A549 (cell line): ENCODE measurements at places on chromosomes 6 and 20. TPM values are rescaled to one million over a fixed set of nuclear protein-coding genes. Genes with fewer than 3 reads are reported as not detected.

DNA sequence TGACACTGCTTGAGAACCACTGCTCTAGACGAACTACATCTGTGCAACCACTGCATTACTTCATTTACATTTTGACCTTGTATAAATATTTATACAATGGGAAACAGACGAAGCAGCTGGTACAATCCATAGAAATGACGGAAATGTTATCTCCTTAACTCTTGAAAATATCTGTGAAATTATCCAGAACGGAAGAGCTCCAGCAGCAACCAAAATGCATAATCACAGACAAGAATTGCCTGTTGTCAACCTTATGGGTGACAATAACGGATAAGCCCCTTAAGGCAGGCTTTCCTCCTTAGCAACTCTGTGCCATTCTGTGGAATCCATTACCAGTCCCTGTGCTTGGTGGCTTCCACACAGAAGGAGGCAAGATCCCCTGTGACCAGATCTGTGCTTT, 115.4 kb downstream of the DTNBP1 start:
- no peak for DNase-seq

GRCh38 chr6:2839195-2839981, 2.3 kb downstream of the SERPINB1 start:
- peak; percentile 83 for DNase-seq

DNA sequence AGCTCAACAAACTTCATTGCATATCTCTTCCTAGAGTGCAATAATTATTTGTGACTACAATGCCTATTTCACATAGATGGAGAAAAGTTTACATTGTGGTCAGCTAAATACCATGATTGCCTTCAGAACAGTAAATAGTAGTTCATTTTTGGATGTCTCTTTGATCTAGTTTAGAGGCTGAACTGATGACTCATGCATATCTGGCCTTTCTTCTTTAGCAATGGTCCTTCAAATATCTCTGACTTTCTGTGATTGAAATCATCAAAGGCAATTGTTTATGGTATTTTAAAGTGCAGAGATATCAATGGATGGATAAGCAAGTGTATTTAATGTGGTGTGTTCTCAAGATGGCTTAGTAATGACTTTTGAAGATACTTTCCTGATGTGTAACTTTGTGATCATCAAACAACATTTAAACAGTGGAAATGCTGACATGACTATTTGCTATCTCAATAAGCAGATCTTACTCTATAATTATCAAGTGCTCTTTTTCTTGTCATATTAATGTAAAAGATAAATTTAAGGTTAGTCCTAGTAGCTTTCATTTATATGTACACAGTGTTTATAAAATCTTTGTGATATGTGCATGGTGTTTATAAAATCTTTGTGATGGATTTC, 523.7 kb upstream of the SLC35B3 start:
- DNase-seq, result no peak

GRCh38 chr20:8583566-8584043, 451.5 kb downstream of the PLCB1 start:
- no peak for DNase-seq

GRCh38 chr20:12966468-12967085, 42.2 kb upstream of the SPTLC3 start:
- DNase-seq, result peak; percentile 61

DNA sequence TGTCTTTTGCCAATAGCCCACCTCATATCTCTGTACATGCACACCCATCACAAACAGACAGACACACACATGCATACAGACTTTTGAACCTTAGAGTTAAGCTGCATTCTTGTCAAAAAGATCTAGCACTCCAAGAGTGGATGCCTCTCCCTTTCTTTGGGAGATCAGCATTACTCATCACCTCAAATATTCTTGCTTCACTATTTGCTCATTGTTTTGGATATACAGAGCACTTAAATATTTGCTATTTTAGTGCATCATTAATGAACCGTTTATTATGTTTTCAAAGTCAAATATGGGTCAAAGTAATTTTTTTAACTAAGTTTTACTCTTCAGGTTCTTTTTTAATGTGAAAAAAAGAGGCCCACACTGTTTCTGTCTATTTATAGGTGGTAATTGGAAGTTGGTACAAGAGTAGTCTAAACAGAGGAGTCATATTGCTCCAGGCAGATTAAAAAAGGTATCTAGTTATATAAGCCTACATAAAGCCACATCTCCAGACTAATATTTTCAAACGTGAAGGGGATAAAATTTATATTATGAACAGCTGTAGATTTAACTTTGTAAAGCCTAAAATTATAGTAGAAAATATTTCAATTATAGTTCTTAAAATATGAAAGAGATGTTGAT, 102.6 kb downstream of the FLRT3 start:
- DNase-seq, result no peak

DNA sequence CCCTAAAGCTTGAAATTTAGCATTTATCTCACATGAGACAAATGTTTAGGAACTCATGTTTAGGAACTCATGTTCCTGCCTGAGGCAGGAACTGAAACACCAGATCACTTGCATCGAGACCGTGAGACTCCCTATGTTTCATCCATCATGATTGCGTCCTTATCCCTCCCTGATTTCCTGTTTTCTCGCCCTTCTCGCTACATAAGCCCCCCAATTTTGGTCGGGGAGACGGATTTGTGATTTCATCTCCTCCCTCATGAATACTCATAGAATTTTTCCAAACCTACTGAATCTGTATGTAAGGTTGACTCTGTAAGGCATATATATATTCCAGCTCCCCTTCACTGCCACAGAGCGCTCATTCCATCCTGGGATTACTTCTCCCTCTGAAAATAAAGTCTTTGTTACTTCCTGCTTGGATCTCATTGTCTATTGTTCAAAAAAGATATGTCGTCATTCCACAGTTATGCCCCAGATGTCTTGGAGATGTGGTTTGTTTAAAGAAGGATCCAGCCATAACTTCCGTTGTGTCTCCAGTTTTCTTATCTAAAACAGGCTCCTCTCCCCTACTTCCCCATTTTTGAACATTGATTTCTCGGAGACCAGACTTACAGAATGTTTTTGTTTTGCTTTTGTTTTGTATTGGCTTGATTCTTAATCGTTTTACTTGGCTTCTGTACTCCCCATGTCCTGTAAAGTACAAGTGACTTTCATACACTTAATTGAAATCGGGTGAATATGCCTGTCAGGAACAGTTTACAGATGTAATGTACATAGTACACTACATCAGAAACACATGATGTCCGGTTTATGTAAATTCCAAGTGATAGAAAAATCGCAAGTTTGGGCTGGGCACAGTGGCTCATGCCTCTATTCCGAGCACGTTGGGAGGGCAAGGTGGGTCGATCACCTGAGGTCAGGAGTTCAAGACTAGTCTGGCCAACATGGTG, 118.7 kb downstream of the HFE start:
- DNase-seq, result peak; percentile 84

- no peak for DNase-seq
Observed at GRCh38 chr20:20456741-20457140, 88.8 kb downstream of the INSM1 start.

DNA sequence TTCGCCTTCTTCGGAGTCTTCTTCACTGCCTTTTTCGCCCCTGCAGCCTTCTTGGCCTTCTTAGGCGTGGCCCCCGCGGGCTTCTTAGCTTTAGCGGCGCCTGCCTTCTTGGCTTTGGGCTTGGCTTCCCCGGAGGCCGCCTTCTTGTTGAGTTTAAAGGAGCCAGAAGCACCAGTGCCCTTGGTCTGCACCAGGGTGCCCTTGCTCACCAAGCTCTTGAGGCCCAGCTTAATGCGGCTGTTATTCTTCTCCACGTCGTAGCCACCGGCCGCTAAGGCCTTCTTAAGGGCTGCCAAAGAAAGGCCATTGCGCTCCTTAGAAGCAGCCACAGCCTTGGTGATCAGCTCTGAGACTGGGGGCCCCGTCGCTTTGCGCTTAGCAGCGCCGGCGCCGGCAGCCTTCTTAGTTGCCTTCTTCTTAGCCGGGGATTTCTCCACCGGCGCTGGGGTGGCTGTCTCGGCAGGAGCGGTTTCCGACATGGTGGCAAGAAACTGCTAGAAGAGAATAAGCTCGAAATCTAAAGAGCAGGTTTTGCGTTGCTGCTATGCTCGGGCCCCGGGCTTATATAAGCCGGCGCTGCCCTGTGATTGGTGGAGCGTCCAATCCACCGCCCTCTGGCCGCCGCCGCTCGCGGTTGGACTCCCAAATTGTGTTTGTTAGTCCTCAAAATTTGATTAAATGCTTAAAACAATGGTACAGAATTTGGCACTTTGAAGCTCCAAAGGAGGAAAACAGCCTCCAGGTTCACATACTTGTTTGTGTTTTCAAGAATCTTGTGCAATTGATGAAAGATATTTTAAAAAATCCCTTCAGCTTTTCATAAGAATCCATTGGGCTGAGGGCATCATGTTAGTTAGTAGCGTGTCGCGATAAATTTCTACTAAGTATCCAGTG, 44.9 kb downstream of the OR2B2 start:
- DNase-seq, result peak; percentile 61

DNA sequence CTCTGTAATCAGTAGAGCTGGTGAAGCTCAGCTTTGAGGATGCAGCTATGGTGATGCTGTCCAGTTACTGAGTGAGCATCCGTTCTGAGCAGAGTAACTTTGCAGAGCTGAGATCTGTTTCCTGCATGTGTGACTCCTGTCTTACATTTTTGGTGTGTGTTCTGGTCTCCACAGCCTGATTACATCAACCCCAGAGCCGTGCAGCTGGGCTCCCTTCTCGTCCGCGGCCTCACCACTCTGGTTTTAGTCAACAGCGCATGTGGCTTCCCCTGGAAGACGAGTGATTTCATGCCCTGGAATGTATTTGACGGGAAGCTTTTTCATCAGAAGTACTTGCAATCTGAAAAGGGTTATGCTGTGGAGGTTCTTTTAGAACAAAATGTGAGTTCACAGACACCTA, 81.6 kb downstream of the FAM120B start:
- DNase-seq, result no peak

GRCh38 chr6:7204726-7205125, 97.0 kb downstream of the RREB1 start:
- no peak for DNase-seq

DNA sequence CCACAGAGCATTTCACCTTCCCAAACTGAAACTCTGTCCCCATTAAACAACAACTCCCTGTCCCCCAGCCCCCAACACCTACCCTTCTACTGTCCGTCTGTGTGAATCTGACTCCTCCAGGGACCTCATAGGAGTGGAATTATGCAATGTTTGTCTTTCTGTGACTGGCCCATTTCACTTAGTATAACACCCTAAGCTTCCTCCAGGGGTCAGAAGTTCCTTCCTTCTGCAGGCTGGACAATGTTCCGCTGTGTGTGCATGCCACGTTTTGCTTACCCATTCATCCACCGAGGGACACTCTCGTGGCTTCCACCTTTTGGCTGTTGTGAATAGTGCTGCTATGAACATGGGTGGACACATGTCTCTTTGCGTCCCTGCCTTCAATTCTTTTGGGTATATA, 37.6 kb upstream of the MPC1 start:
- DNase-seq, result peak; percentile 25

DNA sequence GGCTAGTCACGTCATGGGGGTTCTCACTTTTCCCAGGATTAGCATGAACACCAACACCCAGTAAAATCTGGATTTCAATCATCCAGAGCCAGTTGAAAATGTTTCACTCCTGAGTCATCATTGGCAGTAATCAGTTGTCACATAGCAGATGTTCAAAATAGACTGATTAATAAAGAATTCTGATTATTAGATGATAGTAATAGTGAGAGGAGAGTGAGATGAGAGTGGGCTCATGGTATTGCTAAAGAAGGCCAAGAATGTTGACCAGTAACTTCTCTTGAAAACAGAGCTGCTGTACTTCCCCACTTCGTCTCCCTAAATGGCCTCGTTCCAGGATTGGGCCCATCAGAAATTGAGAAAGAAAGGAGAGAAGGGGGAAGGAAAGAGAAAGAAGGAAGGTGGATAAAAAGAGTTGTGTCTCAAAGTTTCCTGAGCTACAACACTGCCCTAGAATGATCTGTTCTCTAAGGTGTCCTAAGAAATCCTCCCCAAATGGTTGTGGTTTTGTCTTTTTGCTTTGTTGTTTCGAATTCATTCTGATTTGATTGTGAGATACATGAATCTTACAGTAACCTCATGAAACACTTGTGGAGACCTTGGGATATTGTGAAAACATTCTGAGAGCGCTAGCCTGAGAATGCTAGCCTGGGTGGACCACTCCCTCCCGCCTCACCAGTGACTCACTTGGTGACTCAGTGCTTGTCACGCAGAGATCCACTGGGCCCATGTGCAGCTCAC, 502.2 kb upstream of the JARID2 start:
- DNase-seq, result peak; percentile 68

- DNase-seq, result no peak
Observed at GRCh38 chr20:49919461-49919860, 4.1 kb upstream of the SPATA2 start.

DNA sequence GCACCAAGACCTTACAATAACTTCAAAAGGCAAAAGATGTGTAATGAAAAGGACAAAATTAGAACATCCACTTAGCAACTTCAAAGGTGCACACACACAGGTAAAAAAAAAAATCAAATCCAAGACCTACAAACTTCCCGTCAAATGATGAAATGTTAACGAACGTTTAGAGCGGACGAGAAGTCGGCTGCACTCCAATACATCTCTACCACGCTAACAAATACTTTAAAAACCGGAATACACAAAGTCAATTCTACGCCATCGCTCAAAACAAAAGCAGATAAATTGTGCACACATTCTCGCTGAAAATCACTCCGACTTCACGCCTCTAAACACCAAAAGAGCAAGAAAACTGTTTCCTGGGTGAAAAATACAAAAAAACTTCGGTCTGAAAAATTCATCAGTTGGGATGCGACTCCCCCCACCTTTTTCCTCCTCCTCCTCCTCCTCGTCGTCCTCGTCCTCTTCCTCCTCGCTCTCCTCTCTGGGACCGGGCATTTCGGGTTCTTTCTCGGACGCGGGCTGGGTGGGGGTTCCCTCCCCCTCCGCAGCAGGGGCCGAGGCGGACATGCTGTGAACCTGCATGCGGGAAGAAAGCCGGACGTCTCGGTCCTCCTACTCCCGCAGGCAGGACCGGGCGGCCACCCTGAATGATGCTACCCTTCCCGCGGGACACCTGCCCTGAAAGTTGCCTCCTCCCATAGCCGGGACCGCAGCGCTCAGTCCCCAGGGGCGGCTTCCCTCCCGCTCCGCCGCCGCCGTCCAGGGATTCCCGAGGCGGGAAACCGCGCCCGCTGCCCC, 712 bp downstream of the DEK start:
- DNase-seq, result no peak

GRCh38 chr6:22205266-22205665, 91.6 kb downstream of the PRL start:
- DNase-seq, result no peak

The BMP7 gene
- polyA plus RNA-seq, result 0.09 to 0.22 TPM (median 0.18 TPM) in 3 replicates

The NKAIN4 gene
- 6.3 to 9.7 TPM (median 8.4 TPM) in 3 replicates for polyA plus RNA-seq

The AK9 gene
- polyA plus RNA-seq, result 2.2 to 2.4 TPM (median 2.2 TPM) in 3 replicates

The HLA-DMA gene
- polyA plus RNA-seq, result 2.5 to 2.8 TPM (median 2.5 TPM) in 3 replicates

The TNXB gene
- polyA plus RNA-seq, result 0.51 to 1.7 TPM (median 0.64 TPM) in 3 replicates

The SMLR1 gene
- polyA plus RNA-seq, result 0.03 to 0.04 TPM in 2 of 3 replicates, not detected in the other

The CD93 gene
- polyA plus RNA-seq, result not detected in 3 replicates

The GGTLC1 gene
- not detected in 3 replicates for polyA plus RNA-seq
